ENCODE measurements at places on chromosomes 1 and 21.

GRCh38 chr1:225488676-225489075 is 60.8 kb upstream of the LBR start:
- DNase-seq: no peak

DNA sequence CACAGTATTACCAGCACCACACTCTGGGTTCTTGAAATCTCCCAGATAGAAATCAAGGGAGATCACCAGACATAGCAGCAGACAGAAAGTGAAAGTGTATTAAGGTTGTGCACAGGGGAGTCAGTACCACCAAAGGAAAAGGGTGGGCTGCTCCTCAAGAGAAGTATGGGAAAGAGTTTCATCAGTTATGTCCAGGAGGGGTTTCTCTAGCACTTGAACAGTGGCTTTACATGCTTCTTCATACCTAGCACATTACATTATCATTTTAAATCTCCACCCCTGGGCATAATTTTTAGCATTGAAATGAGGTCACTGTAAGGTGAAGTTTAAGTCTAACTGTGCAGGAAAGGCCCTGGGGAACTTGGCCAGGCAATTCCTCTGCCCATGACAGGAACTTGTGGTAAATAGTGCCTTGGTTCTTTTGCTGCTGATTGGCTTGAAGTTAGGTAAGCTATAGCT is 601.0 kb downstream of the NUF2 start:
- no peak for DNase-seq

GRCh38 chr1:64328193-64328592 is 124.8 kb downstream of the UBE2U start:
- no peak for DNase-seq

DNA sequence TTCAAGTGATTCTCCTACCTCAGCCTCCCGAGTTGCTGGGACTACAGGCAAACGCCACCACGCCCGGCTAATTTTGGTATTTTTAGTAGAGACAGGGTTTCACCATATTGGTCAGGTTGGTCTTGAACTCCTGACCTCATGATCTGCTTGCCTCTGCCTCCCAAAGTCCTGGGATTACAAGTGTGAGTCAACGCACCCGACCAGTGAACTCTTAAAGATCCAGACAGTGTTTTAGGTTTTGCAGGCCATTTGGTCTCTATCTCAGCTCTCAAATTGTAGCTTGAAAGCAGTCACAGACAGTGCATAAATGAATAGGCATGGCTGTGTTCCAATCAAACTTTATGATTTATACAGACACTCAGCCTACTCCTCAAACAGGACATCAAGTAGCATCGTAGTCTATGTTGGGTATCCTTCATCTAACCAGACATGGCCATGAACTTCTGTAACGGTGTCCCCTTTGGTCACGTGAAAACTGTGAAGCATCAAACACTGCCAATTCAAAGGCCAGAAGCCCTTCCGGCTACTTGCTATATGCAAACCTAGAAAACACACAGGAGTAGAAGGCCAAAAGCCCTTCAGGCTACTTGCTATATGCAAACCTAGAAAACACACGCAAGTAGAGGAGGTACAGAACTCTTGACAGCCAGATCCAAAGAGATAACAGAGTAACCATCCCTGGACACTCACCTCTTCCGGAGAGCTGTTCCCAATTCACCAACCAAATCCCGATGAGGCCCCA is 3.1 kb downstream of the FUCA1 start:
- no peak for DNase-seq

DNA sequence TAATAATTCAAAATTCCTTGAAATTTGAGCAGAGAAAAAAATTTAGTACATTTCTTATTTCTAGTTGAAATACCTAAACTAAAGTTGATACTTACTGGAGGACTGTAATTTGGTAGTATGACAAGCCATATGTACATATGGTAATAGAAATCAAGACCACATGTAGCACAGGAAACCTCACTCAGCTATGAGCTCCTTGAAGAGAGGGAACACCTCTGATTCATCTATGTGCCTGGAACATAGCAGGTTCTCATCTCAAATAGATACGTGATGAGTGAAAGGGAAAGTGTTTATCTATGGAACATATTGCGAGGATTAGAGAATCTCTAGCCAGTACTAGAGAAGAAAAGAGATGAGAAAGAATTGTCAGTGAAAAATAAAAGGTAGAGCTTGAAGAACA is 47.9 kb upstream of the GNG4 start:
- no peak for DNase-seq

GRCh38 chr1:53971718-53972117 is 25.6 kb downstream of the LRRC42 start:
- DNase-seq: no peak

GRCh38 chr1:75733661-75734060 is 9.2 kb downstream of the ACADM start:
- DNase-seq: no peak

- no peak for DNase-seq
Measured at GRCh38 chr1:171476829-171477228, 8.5 kb upstream of the PRRC2C start.

DNA sequence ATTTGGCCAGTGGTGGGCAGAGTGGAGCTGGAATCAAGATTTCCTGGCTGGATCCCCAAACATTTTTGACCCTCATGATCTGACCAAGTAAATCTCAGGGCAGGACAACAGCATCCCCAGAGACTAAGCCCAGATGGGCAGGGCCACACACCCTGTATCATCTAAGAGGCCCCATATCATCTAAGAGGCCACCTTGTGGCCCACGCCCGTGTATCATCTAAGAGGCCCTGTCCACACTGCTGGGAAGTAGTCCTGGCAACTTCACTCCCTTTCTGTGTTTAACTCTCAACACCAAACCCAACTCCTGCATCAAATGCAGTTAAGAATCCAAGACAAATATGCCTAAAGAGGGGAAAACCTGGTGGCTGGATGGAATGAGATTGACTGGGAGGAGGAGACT is 81.6 kb upstream of the SSX2IP start:
- no peak for DNase-seq

GRCh38 chr1:23963617-23964234 is 4.1 kb downstream of the PNRC2 start:
- no peak for DNase-seq

Measured in stimulated activated CD4-positive, alpha-beta T cell treated with anti-CD3 and anti-CD28 coated beads, TNF-alpha, amount 100 ng/mL, for 24 hours (primary cell).